Activated T-cell treated with anti-CD3 and anti-CD28 coated beads, Interleukin-2, amount 50 U/mL, for 4 hours (primary cell): ENCODE measurements at places on chromosomes 12 and 14. TPM values are rescaled to one million over a fixed set of nuclear protein-coding genes. Genes with fewer than 3 reads are reported as not detected.

TRAF3 gene
- 76.0 TPM for total RNA-seq

GUCY2C gene
- not detected for total RNA-seq

CLEC4C gene
- not detected for total RNA-seq

TMTC3 gene
- 7.5 TPM for total RNA-seq

FBXW8 gene
- 8.3 TPM for total RNA-seq

VDR gene
- total RNA-seq, result 83.5 TPM

AQP6 gene
- not detected for total RNA-seq

DNA sequence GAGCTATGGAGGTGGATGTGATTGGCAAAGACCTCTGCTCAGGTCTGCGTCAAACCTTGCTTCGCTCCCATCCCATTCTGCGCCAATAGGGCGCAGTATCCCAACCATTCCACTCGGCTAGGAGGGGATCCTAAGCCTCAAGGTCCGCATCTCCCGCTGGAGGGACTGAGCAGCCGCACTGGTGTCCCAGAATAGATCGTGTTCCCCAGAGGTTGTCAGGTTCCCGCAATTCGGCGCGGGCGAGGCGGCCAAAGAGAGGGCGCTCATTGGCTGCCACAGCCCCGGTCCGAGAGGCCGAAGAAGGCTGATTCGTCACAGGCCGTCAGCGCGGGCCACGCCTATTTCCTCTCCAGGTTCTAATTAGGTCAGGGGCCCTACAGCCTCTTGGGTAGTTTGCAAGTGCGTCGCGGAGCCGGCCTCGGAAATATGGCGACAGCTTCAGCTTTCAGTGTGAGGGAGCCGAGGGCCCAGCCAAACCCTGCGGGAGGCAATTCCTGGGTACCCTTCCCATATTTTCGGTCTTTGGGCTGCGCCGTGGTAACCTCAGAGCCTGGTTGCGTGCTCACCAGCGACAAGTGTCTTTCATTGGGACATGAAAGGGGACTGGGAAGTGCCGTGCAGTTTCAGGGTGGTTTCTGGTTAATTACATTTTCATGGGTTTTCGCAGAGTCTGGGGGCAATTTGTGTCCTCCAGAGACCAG, 5.0 kb downstream of the OR10AD1 start:
- DNase-seq, result peak; percentile 81

- peak; percentile 62 for DNase-seq
Observed at GRCh38 chr14:91177073-91178034, 63.5 kb downstream of the DGLUCY start.

DNA sequence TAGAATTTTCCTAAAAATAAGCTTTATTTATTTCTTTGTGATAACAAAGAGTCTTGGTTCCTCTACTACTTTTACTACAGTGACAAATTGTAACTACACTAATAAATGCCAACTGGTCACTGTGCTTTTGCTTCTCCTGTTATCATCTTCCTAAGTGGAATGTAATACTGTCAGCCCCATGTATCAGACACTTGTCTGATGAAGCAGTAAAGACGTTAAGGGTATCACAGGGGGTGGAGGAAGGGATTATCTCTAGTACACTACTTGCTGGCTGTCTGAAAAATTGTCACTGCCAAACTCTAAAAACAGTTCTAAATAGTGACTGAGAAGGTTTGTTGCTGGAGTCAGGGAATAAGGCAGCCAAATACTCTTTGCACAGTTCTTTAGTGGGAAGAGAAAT, 11.3 kb downstream of the ASB8 start:
- DNase-seq, result no peak

DNA sequence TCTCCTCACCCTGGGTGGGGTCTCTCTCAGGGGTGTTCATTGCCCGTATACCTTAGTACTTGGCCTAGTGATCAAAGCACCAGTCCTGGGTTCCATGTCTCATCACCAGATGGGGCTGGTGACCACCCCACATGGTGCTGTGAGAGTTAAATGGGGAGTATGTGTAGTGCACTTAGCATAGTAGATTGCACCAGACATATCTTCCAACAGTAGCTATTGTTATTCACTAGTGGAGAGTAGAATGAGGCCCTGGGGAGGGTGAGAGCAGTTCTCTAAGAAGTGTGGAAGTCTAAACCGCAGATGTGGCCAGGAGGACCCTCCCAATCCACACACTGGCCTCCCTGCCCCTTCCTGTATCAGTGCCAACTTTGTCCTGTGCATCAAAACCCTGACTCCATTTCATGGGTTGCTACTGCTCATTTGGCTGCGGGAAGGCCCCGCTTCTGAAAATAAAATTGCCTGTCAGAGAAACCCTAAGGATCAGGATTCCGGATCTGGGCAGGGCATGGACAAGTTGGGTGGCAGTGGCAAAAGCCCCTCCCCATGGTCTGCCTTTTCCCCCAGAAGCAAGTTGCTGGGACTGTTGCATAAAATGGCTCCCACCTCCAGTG, 4.4 kb downstream of the CD9 start:
- no peak for DNase-seq

GRCh38 chr12:25276199-25276937, 25.6 kb upstream of the KRAS start:
- peak; percentile 54 for DNase-seq

GRCh38 chr12:58540480-58541299, 379.6 kb downstream of the LRIG3 start:
- no peak for DNase-seq

DNA sequence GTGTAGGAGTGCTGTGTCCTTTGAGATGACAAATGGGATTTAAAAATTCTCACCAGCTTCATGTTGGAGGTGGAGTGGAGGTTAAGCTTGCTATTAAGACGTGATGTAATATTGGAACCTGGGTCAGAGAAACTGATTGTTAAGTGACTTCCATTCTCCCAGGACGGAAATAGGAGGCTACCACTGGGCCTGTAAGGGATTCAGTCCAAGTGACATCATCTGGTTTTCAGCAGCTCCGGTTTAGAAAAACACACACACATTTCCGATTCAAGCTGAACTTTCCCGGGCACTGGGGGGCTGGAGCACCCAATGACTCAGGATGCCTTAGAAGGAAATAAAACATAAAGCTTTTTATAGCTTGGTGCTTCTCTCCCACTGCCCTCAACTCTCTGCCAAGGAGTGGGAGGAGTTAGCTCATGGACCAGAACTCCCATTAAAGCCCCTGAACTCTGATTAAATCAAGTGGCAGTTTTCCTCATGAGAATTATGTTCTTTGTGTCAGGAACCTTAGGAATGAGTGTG, 12.4 kb downstream of the CALM1 start:
- DNase-seq, result no peak

- DNase-seq, result no peak
Observed at GRCh38 chr12:109192358-109192757, 76.0 kb downstream of the ACACB start.

DNA sequence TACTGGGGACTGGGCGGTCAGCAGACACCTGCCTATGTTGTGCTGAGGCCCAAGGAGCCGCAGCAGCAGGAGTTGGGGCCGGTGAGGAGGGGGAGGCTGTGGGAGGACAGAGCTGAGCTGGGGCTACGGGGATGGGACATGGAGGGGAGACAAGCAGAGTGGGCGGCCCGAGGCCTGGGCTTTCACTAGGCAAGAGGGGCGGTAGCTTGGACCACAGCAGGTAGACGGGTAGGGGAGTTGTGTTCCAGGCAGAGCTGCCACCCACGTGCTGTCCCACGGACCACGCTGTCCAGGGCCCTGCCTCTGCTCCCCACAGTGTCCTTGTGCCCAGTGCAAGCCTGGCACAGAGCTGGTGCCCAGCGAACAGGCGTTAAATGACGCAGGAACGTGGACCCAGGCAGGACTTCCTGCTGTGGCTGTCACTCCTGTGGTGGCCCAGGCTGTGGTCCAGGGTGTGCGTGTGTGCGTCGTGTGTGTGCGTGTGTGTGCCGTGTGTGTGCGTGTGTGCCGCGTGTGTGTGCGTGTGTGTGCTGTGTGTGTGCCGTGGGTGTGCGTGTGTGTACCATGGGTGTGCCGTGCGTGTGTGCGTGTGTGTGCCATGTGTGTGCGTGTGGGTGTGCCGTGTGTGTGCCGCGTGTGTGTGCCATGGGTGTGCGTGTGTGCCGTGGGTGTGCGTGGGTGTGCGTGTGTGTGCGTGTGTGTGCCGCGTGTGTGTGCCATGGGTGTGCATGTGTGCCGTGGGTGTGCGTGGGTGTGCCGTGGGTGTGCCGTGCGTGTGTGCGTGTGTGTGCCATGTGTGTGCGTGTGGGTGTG, 6.8 kb downstream of the CEP170B start:
- no peak for DNase-seq

DNA sequence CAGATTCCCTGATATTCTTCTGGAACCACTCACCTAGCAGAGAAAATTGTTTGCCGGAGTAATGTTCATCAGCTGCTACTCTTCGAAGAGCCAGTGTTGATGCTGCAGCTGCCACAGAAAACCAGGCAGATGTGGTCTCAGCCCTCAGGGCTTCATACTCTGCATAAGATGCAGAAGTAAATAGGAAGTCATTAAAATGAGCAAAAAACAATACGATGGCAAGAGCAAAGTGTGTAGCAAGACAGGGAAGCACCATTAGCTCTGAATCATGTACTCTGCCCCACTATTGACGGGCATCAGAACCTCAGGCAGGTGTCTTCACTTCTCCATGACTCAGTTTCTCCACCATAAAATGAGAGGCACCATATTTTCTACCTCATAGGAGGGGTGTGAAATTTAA, 991.6 kb upstream of the TMEM132C start:
- no peak for DNase-seq

DNA sequence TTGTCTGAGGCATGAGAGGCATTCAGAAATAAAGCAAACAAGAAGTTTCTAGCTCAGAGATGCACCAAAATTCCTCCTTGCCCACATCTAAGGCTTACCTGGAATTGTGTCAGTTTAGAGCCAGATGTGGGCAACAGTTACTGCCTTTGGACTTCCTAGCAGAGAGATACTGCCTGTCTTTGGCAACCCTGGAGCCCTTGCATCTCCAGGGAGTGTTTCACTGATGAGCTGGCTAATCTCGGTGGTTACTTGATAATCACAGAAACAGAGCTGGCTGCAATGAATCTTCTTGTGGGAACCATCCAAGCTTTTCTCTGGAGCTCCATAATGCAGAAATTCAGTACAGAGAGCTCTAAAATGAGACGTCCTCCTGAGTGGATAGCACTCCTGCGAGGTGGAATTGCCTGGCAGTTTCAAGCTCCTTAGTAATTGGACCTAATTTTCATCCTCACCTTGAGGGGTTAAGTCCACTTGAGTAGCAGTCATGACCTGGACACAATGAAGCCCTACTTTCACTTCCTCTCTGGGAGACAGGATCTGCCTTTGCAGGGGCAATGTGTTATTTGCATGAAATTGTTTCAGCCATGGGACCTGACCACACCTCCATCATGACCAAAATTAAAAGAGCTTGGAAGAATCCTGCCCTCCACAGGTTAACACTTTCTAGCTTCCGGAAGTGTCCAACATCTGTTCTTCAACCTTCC, 108.8 kb upstream of the ARHGAP5 start:
- no peak for DNase-seq

DNA sequence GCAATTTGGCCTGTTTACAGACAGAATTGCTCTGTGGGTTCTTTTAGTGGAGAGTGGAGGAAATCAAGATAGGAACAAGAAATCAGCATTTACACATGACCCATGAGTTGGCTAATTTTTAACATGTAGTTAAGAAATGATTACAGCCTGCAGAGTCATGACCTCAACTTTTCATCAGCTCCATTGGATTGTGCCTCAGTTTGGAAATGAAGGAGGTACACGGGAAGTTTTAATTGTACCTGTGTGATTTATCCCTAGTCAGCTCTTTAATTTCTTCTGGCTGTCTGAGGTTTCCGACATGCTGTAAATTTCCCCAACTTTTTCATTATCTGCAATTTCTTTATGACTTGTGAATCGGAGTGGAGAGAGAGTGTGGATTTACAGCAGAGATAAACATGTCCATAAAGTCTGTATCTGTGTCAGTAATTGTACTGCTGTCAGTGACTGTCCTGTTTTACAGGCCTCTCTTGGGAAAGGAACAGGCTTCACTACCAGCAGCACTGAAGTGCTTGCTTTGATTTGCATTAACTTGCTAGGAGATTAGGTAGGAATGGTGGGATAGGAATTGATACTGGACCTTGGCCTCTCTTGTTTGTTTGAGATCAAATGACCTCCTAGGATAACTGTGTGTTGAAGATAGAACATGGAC, 49.2 kb downstream of the LIN52 start:
- DNase-seq, result no peak

GRCh38 chr12:7934889-7935492, 996 bp downstream of the SLC2A3 start:
- DNase-seq, result no peak

DNA sequence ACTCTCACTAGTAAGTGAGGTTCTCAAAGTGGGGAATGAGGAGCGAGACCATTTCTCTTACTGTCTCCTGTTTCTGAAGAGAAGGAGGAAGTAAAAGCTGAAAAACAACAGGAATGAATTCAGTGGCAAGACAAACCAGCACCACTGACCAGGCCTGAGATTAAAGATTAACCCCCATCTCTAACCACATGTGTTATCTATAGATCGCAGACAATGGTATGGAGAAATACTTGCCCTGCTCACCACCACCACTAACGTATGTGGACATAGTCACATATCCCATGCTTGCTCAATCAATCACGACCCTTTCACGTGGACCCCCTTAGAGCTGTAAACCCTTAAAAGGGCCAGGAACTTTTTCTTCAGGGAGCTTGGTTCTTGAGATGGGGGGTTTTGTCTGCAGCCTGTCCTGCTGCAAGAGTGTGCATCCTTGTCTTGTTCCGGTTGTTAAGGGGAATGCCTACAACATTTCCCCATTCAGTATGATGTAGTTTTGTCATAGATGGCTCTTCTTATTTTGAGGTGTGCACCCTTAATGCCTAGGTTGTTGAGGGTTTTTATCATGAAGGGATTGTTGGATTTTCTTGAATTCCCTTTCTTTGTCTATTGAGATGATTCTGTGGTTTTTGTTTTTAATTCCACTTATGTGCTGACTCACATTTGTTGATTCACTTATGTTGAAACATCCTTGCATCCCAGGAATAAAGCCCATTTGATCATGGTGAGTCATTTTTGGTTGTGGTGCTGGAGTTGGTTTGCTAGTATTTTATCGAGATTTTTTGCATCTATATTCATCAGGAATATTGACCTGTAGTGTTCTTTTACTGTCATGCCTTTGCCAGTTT, 698.8 kb upstream of the LMO3 start:
- DNase-seq, result no peak
